Ovary (tissue), 10 donors: ENCODE measurements at places on chromosomes 6 and 20. TPM values are rescaled to one million over a fixed set of nuclear protein-coding genes. Genes with fewer than 3 reads are reported as not detected.
A peak's percentile ranks its signal among the peaks of the same experiment; 100 is the strongest.

- DNase-seq, result peak; percentile 45
Observed at GRCh38 chr20:44618318-44618731, 33.2 kb downstream of the ADA start.

Gene WFDC5
- not detected for total RNA-seq

DNA sequence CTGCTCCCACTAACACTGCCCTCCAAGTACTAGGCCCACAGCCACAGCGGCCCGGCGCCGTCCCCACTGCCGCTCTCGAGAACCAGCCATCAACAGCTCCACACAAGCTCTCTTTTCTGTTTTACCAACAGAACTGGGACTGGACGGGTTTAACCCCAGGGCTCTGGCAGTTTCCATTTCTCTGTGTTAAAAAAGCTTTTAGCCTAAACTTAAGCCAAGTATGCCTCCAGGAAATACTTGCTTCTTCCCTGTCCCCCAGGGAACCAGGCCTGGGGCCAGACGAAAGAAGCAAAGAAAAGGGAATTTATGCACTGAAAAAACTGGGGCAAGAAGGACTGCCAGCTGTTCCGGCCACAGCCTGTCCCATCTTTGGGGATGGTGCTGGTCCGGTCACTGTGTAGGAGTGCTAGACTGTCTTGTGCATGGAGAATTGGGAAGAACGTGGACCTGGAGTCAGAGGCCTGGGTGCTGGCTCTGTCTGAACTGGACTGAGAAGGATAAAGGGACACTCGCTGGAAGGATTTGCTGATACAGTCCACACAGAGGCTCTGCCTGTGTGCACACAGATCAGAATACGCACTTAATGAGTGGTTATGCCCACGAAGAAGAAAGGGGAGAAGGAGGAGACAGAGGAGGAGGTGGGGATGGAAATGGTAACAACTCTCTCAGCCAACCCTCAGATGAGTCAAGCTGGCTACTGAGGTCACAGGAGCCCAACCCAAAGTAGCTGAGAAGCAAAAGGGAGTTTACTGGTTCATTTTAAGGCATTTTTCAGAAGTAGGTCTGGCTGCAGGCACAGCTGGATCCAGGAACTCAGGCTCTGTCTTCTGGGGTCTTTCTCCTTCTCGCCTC lies 254.4 kb upstream of the PMEPA1 start:
- no peak for DNase-seq

DNA sequence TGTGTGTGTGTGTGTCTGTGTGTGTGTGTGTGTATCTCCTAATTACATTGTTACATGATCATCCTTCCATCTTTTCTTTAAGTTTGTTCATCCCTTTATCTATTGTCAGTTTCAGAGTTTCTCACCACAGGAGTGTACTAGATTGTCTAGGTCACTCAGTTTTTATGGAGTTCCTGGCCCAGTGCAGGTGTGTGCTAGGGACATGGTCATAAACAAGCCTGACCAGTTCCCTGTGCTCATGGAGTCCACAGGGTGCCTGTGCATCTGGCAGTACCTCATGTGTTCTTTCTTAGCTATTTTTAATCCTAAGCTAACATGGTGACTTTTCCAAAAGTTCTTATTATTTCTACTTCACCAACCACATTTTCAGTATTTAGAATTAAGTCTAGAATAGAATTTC lies 43.9 kb downstream of the PHACTR2 start:
- DNase-seq, result no peak

Gene TREML1
- not detected for total RNA-seq

DNA sequence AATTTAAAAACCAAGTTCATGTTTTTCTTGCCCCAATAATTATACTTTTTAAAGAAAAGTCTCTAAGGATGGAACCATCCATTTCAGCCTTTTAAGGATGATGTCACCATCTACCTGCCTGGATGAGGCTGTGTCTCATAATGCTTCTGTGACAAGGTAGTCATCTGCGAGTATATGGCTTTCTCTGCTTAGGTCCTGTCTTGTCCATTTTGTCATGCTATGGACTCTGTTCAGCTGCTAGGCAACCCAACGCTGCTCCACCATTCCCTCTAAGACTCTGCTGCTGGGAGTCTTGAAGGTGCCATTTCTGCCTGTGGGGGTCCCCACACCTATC lies 459.8 kb upstream of the RUNX2 start:
- no peak for DNase-seq

Gene KHDC3L
- not detected for total RNA-seq

DNA sequence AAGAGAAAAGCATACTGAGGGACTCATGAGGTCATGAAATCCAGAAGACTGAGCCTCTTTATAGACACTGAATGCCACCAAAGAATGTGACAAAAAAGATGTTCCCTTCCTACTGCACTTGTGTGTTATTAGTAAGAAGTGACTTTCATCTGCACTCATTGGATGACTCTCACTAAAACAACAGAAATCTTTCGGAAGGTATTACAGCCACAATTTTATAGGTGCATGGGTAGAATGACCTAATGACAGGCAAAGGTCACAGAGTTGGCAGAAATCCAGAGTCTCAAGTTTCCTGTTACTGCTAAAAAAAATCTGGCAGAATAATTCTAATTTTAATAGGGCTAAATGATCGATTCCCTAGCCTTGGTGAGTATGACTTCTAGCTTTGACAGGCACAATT lies 13.3 kb downstream of the PKHD1 start:
- no peak for DNase-seq

DNA sequence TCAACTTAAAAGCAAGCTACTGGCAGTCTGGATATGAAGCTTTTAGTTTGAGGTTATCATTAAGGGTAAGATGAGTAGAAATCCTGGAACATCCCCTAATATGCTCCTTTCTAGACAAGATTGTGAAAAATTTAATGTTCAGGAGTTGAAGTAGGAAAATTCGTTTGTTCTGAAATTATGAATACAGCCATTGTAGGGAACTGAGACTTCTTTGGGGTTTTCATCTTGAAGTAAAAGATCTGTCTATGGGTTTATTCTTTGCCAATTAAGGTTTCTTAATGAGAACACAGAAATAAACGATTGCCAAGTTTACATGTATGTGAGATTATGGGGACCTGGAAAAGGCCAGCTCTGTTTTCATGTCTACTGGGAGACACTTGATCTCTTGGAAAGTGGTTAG lies 225.6 kb upstream of the MOCS1 start:
- no peak for DNase-seq

GRCh38 chr20:61238813-61239212 lies 13.2 kb upstream of the CDH4 start:
- no peak for DNase-seq

- DNase-seq, result no peak
Observed at GRCh38 chr6:123430970-123431369, 205.8 kb downstream of the TRDN start.

GRCh38 chr6:25446830-25447569 lies 167.8 kb downstream of the CARMIL1 start:
- DNase-seq, result no peak

Gene CST7
- total RNA-seq, result 0.72 TPM

Gene PRRC2A
- 222 TPM for total RNA-seq

GRCh38 chr6:55011034-55011433 lies 163.3 kb upstream of the HCRTR2 start:
- DNase-seq, result no peak

DNA sequence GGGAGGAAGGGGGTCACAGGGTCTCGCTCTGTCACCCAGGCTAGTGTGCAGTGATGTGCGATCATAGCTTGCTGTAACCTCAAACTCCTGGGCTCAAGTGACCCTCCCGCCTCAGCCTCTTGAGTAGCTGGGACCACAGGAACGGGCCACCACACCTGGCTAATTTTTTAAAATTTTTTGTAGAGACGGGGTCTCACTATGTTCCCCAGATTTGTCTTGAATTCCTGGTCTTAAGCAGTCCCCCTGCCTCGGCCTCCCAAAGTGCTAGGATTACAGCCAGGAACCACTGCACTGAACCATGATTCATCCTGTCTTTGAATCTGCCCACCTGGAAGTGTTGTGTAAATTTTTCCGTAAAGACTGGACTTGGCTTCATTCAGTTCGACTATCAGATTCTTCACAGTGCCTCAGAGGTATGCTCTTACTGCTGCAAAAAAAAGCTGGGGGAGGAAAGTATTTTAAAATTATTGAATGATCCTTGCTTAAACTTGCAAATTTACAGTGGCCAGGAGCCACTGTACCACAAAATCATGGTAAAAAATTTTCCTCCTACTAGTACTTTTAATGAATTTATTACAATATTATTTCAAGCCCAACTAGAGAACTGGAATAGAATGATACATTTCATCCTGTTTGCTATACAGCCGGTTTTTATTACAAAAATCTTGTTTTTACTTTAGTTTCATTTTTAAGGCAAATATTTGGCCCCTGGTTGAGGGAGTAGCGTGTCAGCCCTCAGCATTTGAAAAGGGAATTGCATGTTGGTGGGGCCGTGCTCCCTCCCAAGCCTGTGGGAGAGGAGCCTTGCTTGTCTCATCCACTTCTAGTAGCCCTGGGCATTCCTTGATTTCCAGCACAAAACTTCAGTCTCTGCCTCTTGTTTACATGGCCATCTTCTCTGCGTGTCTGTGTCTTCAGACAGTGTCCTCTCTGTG lies 202.5 kb upstream of the SGK1 start:
- DNase-seq, result no peak

GRCh38 chr6:26336355-26337198 lies 28.4 kb upstream of the BTN3A2 start:
- no peak for DNase-seq

Gene SLC35B3
- 10.4 TPM for total RNA-seq

Gene DLK2
- total RNA-seq, result 1.8 TPM

Gene HRH3
- not detected for total RNA-seq

- DNase-seq, result no peak
Observed at GRCh38 chr20:51525241-51526105, 17.0 kb downstream of the NFATC2 start.

DNA sequence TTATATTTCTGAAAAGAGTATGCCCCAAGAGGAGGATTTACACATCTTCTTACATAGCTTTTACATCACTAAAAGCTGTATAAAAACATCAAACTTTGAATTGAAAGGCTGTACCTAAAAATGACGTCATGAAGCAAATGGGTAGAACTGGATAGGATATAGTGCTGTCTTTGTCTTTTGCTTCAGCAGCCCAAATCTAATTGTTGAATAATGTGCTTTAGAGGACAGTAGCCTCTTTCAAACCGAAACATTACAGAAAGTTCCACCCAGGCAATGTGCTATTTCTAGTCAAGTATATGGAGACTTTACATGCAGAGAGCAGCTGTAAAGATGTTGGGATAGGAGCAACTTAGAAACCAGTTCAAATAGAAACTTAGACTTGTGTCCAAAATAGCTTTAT lies 51.9 kb downstream of the ADGRG6 start:
- no peak for DNase-seq
